NCI-H1105 treated with DMSO at 0.1 percent for 48 hours (cell line): ENCODE measurements at places on chromosomes 2 and 18.

DNA sequence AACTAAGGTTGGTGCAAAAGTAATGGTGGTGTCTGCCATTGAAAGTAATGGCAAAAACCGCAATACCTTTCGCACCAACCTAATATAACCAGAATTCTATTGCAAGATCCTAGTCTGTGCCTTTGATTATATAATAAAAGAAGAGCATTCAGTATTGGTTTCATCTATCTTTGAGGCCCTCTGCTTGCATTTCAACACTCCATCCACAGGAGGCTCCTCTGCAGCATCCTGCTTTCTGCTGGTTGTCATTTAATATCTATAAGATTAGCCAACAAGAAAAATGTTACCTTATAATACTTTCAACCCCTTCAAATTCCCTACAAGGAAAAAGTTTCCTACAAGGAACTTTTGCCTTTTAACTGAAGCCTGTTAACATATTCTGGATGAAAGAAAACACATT, 139.2 kb downstream of the CDCA7 start:
- DNase-seq: no peak

- DNase-seq: no peak
Measured at GRCh38 chr18:73007195-73007914, 139.6 kb upstream of the NETO1 start.

GRCh38 chr2:162282765-162283425, 35.6 kb downstream of the IFIH1 start:
- no peak for DNase-seq

DNA sequence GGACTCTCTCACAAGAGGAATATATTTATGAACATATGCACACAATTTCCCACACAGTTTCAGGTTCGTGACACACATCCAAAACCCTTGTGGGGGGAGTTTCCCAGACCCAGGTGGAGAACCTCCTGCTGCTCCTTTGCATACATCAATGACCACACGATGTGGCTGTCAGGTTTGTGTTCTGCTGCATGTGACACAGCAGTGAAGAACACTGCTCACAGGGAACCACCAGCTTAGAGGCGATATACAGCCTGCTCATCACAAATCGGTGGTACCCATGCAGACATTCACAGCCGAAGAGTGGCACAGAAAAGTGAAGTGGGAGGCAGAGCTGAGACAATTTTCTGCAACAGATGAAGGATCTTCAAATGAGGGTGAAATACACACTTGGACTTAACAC, 175.6 kb upstream of the ZFP36L2 start:
- no peak for DNase-seq

- DNase-seq: no peak
Measured at GRCh38 chr18:50189160-50189559, 5.8 kb downstream of the MYO5B start.

GRCh38 chr2:8107150-8107549, 574.7 kb upstream of the ID2 start:
- no peak for DNase-seq

DNA sequence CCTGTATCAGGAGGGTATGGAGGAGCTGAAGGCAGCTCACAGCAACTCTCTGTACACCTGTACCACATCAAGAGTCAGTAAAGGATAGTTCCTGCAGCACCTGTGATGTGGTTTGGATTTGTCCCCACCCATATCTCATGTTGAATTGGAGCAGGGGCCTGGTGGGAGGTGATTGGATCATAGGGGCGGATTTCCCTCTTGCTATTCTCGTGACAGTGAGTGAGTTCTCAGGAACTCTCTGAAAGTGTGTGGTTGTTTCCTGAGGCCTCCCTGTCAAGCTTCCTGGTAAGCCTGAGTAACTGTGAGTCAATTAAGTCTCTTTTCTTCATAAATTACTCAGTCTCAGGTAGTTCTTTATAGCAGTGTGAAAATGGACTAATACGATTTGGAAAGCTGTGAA, 28.9 kb downstream of the OSBPL1A start:
- no peak for DNase-seq

DNA sequence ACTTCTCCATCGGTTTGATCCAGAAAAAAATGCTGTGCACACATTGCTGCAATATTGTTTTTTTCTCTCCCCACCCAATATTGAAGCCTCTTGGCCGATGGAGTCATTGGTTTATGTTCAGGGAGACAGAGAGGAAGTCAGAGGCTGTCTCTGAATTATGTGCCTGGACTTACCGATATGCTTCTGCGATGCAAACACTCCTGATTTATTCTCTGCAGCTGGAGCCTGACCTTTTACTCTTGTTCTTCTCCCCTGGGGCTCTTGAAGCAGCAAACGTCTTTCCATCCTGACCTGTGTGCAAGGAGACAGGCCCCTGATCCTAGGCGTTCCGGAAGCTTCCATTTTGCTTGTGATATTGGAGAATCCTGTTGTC, 99.6 kb downstream of the PTGR3 start:
- no peak for DNase-seq

GRCh38 chr2:23327416-23327815, 57.6 kb upstream of the KLHL29 start:
- DNase-seq: no peak

GRCh38 chr18:1103537-1103936, 198.9 kb downstream of the ADCYAP1 start:
- no peak for DNase-seq

GRCh38 chr18:70058916-70059315, 111.2 kb upstream of the CD226 start:
- DNase-seq: no peak

- peak; percentile 14 for DNase-seq
Measured at GRCh38 chr18:44851856-44852621, 171.4 kb downstream of the SETBP1 start.

DNA sequence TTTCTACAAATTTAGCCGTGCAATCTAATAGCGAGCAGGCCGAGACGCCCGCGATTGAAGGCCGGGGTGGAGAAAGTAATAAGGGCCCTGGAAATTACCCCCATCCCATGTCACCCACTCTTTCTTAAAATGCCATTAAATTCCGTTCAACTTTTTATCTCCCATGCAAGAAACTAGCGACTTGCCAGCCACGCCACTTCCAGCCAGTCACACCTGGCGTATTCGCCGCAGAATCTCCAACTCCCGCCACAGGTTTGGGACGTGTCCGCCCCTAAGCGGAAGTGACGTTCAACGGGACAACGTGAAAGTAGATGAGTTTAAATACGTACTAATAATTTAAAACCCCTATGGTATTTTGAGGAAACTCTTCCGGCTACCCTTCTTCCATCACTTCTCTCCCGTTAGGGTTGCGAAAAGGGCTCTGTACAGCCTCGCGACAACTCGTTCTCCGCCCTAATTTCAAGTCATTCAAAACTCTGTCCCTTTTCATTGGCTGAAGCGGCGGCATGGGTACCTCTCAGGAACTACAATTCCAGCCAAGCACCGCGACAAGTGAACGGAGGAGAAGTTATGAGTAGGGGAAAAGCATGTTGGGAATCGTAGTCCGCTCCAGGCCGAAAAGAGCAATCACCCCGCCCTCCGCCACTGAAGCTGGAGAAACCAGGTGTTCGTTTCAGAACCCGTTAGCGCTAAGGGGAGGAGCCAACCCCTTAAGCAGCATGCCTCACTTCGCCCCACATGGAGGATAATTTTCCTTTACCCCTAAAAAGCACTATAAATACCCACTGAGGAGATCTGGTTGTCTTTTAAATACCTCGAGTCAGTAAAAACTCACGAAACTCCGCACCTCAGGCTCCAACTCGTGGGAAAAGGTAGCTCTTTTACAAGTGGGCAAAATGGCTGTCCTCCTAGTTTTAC, at the start of gene ZRANB3:
Gene ZRANB3 (minus strand): TSS at position 906 of the 918 bp plus-strand sequence.
- DNase-seq: peak; percentile 96

DNA sequence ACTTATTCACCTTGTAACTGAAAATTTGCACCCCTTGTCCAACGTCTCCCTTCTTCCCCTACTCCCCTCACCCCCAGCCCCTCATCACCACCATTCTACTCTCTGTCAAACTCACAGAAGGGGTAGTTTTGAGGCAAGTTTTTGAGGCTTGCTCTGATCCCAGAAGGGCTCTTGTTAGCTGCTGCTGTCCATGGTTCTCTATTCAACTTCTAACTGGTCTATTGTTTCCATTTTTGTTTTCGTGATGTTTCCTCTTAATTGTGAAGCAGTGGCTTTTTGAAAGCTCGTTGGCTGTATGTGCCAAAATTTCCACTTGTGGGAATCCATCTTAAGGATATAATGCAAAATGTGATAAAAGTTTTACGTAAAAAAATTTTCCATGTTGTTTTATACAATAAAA, 92.5 kb upstream of the CRACDL start:
- no peak for DNase-seq

DNA sequence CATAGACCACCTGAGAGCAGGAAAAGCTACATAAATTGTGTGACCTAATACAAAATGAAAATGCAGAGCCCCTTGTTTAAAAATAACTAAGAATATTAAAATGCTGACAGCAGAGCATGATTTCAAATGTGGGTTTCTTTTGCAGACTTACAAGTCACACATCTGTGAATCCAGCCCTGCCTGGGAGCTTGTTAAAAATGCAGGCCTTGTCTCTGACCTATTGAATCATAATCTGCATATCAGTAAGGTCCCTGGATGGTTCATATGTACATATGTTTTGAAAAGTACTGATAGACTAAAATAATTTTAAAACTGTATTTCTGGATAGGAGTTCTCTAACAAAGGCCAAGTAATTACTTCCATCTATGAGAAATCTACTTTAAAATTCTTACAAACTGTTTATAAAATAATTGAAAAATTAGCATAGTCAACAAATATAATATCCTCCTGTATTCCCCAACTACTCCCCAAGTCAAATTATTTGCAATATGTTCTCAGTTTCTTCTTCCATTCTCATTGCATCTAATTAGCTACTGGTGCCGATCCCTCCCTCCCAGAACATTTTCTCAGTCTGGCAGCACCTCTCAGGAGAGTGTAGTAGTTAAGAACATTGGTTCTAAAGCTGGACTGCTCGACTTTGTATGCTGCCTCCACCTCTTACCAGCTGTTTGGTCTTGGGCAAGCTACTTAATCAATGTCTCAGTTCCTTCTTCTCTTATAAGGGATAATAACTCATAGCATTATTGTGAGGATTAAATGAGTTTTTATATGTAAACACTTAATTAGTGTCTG, 1040.4 kb upstream of the CDH2 start:
- DNase-seq: no peak

DNA sequence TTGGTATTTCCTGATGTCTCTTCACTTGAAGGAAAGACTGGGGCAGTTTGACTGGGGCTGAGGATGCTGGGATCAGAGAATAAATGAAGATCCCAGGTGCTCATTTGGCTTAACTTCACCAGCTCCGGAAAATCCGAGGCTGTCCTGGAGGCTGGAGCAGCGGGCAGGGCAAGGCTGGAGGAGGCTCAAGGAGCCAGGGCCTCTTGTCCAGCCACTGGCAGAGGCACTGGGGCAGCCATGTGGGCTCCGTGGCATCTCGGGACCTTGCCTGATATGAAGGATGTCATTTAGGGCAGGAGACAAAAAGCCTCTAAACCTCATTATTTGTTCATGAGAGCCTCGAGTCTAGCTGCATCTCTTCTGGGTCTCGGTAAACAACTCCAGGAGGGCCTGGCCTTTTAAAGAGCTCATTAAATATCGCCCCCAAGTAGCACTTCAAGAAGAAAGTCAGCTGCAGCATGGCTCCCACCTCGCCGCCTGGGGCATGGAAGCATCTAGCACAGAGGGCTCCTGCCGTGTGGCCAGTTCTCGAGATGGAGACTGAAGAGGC, 13.5 kb upstream of the GPR55 start:
- DNase-seq: no peak

GRCh38 chr2:196066291-196067087, 2.1 kb downstream of the DNAH7 start:
- DNase-seq: peak; percentile 39

- DNase-seq: no peak
Measured at GRCh38 chr2:59032499-59032898, 791.4 kb upstream of the FANCL start.

DNA sequence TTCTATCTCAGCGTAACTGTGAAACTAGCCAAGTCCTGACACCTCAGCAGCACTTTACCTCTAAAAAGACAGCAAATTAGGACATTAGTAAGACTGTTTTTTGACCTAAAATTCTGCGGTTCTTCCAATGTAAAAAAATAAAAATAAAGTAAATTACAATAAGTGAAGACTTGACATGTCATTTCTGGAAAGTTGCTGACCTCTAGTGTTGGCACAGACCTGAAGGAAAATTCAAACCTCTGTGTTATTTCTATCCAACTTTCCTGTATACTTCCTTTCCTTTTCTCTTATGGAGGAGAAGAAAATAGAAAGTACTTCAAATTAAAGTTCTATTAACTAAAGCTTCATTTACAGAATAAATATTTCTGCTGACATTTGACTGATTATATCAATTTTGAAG, 110.6 kb downstream of the TMEM182 start:
- peak; percentile 3 for DNase-seq
